NCI-H187 treated with DMSO at 0.1 percent for 48 hours (cell line): ENCODE measurements at places on chromosomes 2 and 18.

DNA sequence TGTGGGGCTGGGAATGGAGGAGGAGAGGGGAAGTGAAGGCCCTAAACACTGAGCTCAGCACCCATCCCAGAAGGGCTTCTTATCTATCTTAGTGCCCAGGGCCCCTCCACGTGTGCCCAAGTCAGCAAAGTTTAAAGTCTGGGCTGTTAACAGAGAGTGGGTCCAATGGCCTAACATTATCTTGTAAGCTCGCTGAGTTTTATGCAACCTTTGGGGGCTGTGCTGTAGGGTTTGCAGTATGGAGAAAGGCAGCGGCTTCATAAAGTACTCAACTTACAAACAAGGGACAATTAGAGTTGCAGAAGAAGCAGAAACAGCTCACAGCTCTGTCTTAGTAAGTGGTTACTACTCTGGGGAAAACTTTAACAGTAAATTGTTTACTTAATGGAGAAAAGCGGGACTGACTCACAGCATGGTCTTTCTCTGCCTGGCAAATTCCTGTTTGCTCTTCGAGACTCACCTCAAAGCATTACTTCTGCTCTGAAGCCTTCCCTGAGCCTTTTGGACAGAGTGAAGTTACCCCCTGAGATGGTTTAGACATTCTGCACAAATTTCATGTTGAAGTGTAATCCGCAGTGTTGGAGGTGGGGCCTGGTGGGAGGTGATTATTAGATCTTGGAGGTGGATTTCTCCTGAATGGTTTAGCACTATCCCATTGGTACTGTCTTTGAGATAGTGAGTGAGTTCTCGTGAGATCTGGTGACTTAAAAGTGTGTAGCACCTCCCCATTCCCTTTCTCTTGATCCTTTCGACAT lies 9.0 kb downstream of the ENOSF1 start:
- DNase-seq: no peak

- DNase-seq: no peak
These were observed 288.9 kb downstream of the XIRP2 start for GRCh38 chr2:167177196-167177595.

GRCh38 chr2:181036848-181037603 lies 56.6 kb downstream of the UBE2E3 start:
- DNase-seq: no peak

- DNase-seq: no peak
These were observed 179.0 kb downstream of the TRABD2A start for GRCh38 chr2:84701880-84702279.

GRCh38 chr2:51959696-51960095 lies 927.8 kb upstream of the NRXN1 start:
- no peak for DNase-seq

DNA sequence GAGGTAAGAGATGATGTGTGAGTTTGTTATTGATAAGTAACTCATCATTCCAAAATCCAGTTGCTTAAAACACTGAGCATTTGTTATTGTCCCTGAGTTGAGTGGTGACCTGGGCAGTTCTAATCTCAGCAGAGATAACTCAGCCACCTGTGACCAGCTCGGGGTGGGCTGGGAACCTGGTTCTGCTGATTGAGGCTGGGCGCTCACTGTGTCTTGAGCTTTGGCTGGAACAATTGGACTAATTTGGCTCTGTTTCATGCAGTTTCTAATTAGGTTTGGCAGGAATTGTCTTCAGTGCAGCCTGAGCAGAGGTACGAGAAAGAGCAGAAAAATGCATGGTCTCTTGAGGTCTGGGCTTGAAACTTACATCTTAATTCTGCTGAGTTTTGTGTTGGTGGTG lies 144.7 kb downstream of the RNF144A start:
- DNase-seq: no peak

DNA sequence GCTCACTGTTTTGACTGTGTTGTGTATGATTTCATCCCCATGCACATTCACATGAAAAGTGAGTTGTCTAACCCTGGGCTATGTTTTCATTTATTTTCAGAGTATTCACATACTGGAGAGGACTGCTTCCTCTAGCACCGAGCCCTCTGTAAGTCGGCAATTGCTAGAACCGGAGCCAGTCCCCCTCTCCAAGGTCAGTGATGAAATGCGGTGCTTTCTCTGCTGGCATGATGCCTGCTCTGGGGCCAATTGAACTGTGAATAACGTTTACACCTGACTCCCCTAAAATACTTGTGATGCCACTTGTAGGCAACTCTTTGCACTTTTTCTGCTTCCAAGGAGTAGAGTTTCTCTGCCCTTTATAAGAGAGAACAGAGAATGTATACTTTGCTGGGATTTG lies 126.9 kb downstream of the PRKRA start:
- DNase-seq: no peak

DNA sequence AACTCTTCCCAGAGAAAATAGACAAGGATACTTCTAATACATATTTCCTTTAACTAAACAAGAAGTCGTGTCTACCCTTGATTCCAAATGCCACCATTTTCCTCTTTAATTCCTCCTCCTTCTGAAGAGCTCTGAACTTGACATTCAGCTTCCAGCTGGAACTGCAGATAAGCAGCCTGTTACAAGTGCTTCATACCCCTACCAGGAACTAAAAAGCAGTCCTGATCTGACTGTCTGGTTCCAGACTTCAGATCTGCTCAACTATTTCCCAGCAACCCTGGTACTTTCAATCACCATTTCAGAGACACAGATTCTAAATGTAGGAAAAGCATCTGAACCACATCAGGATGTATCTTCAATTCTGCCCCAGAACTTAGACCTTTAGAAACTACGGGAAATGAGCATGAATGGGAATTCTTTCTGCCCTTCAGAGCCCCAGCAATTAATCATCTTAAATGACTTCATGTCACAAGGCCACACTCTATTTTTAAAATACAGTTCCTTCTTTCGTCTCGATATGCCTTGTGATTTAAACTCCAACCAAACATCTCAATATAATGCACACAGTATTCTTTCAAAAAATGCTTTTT lies 159.5 kb downstream of the L3MBTL4 start:
- no peak for DNase-seq

DNA sequence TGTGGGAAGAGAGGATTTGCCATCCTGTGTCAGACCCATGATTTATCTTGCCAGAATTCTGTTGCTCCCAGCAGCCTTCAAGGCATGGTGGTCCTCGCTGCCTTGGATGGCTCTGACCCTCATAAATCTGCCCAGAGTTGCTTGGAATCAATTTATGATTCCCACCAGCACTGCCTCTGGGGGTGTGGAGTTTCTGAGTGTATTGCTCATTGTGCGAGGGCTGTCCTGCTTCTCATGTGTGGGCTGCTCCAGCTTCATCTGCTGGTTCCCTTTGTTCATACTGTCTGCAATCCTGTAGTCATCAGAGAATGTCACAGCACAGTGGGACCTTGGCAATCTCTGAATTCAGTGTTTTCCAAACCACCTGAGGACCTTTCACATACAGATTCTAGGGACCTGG lies 139.8 kb downstream of the CLIP4 start:
- DNase-seq: no peak

DNA sequence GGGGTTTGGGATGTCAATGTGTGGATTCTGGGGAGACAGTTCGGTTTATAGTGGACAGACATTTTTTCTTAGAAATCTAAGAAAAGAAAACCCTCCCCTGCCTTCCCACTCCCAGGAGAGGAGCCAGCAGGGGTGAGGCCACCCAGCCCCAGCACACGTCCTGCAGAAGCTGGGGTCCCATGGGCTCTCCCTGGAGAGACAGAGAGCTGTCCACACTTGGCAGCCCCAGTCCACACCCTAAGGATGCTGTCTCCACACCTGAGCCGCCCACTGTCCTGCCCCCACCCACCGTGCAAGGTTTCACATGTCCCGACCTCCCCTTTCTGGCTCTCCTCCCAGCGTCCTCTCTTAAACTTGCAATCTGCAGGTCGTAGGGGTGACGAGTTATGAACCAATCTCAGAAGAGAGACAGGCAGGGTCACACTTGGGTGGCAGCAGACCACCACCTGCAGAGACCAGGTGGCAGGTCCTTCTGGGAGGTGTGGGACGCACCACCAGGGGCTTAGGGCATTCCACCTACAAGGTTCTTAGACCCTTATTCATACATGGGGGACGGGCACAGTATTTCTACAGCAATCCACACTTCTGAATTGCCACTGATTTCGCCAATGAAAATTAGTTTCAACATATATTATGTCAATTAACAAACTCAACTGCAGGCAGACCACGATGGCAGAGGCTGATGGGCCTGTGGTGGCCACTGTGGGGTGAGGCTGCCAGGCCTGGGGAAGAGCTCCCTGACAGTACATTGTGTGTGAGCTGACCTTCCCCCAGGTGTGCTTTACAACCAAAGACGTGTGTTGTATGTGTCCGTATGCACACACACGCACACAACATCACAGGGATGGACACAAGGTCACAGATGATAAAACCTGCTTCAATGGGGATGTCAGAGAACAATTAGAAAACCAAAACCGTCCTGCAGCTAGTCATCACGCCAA lies 158.5 kb downstream of the TPO start:
- no peak for DNase-seq

DNA sequence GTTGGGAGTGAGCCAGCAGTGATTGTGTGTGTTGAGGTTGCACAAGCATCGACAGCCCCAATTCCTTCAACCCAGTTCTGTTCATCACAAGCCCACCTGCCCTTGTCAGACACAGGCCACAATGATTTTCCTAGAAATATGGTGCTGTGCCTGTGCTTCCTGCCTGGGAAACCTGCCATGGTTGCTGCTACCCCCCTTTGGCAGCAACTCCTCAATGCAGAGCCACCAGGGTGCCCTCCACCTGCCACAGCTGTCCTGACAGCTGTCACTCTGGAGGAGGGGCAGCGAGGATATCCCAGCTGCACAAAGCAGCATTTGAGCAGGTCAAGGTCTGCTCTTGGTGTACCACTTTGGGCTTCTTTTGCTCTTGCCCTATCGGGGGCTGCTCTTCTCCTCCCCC lies 27.1 kb downstream of the SMIM21 start:
- DNase-seq: no peak

- no peak for DNase-seq
These were observed 6.1 kb upstream of the ST6GAL2 start for GRCh38 chr2:106892048-106892447.

GRCh38 chr2:28219138-28219537 lies 173.5 kb upstream of the FOSL2 start:
- DNase-seq: no peak

DNA sequence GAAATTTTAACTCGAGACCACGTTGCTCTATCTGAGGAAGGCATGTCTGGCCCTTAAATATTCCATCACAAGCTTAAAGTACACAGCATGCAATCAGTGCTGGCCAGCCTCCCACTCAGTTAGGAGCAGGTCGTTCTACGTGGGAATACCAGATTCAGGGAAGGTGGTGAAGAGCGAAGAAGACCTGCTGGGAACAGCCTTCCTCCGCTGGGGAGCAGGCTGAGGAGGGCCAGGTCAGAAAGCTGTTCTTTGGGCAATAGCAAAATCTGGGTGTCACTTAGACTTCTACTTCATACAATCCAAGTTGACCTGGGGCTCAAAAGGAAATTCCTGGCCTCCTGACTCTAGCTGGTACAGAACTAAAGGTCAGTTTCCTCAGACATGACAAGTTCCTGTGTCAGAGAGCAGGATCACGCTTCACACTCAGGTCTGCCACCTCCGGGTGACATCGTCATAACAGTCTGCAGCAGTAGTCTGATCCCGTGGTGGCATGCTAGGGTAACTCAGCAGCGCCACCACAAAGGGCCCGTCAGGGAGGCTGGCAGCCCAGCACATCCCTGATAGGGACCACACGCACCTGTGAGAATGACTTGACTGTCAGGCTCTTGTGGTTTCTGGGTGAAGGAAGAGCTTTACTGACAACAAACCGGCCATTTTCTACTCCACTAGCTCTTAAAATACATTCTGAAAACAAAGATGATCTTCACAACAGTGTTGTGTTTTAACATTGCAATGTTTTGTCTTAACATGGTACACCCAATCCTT lies 35.2 kb upstream of the NAPG start:
- DNase-seq: no peak

DNA sequence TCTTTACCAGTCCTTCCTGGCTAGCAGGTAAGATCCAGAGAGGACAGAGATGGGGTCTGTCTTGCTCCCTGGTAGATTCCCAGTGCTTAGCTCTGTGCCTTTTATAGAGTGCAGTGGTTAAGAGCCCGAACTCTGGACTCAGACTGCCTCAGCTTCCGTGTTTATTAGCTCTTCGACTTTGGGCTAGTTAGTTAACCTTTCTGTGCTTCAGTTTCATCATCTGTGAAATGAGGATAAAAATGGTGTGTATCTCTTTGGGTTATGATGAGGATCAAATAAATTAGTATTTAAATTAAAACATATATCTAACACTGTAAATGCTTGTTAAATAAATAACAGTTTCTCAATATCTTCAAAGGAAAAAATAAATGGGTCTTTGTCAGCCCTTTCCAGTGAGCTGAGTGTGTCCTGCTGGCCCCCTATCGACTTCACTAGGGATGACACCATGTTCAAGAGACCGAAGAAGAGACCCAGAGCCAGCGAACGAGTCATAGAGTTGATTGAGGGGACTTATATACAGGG lies 38.2 kb downstream of the CERS6 start:
- DNase-seq: no peak

DNA sequence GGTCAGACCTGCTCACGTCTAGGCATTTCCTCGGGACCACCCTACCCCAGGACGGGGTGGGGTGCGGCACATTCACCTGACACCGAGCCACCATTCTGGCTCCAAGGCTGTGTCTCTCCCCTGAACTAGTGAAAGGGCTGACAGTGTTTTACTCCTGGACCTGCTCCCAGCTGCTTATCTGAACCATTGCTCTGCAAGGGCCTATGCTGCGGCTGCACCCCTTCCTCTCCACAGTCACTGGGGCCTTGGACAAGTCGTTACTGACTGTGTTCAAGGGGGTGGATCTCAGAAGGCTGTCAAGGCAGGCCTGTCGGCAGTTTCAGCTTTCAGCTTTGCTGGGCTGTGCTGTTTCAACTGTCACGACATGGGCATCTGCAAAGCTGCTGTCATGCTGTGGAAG lies 11.7 kb downstream of the CREG2 start:
- DNase-seq: no peak

- DNase-seq: no peak
These were observed 71.9 kb upstream of the LYPD6 start for GRCh38 chr2:149258531-149258930.

DNA sequence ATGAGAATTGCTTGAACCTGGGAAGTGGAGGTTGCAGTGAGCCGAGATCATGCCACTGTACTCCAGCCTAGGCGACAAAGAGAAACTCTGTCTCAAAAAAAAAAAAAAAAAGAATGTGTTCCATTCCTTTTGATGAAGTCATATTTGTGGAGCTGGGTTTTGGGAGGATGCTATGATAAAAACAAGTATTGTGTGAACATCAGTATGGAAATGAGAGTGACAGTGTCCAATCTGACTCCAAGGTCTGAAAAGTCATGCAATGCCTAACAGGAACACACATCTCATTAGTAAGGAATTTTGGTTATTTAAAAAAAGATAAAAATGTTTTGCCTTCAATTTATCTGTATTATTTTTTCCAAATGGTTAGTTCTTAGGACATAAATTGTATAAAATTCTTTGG lies 11.8 kb downstream of the GCFC2 start:
- DNase-seq: no peak

DNA sequence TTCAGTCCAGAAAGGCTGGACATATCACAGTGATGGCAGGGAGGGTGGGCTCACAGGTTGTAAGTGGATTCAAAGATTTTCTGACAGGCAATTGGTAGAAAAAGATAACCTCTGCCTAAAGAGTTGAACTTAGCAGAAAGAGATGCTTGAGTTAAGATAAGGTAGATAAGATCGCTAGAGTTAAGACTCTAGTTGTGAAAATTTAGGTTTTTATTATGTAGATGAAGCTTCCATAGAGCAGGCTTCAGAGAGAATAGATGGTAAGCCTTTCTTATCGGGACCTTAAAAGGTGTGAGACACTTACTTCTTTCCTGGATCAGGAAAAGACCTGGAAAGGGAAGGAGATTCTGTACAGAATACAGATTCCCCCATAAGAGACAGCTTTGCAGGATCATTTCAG lies 134.4 kb downstream of the GULP1 start:
- no peak for DNase-seq

- no peak for DNase-seq
These were observed 205.7 kb downstream of the TCF4 start for GRCh38 chr18:55382277-55382805.
